Activated T-cell treated with anti-CD3 and anti-CD28 coated beads, Interleukin-2, amount 50 U/mL, for 72 hours (primary cell): ENCODE measurements at places on chromosomes 1 and 21.

- DNase-seq, result no peak
Observed at GRCh38 chr1:203328714-203329122, 22.2 kb downstream of the FMOD start.

- no peak for DNase-seq
Observed at GRCh38 chr1:21335750-21336224, 45.5 kb upstream of the ECE1 start.

- DNase-seq, result no peak
Observed at GRCh38 chr1:220991959-220992704, 112.9 kb downstream of the HLX start.

GRCh38 chr1:64161357-64161941 lies 42.0 kb upstream of the UBE2U start:
- DNase-seq, result no peak

GRCh38 chr1:2195785-2196184 lies 1.2 kb upstream of the FAAP20 start:
- no peak for DNase-seq

- DNase-seq, result no peak
Observed at GRCh38 chr21:45001134-45002095, 61.6 kb downstream of the SLX9 start.

DNA sequence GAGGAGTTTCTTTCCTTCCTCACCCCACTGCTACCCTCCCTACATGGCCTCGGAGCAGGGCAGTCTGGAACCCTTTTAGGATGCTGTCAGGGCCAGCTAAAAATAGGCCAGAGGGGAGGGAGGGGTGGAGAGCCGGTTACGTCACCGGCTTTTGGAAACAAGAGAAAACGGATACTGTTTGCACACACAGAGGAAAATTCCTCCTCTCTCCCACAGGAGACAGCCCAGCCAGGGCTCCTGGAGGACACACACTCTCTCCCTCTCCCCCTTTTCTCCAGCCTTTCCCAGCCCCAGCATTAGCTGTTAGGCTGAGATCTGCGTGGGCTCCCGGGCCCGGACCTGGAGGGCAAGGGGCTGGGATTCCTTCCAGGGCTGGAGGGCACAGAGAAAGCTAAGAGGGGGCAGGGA lies 20.0 kb upstream of the ALDH4A1 start:
- DNase-seq, result no peak

DNA sequence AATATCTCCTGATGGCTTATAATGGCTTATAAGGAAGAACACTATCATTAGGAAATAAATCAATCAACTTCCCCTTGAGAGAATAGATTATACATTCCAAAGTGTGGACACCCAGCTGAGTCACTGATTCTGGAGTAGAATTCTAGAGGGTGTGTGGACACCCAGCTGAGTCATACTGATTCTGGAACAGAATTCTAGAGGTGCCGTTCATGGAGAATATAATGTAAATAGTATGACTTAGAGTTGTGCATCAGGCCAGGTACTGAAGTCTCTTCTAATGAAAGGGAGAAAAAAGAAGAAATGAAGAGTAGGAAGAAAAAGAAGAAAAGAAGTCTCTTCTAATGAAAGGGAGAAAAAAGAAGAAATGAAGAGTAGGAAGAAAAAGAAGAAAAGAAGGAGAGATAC lies 2.4 kb upstream of the USP33 start:
- no peak for DNase-seq

GRCh38 chr21:32182449-32182848 lies 96.4 kb downstream of the MIS18A start:
- DNase-seq, result no peak

GRCh38 chr1:78333502-78333901 lies 157.3 kb upstream of the PTGFR start:
- DNase-seq, result no peak

- no peak for DNase-seq
Observed at GRCh38 chr1:97334454-97334853, 586.4 kb downstream of the DPYD start.

DNA sequence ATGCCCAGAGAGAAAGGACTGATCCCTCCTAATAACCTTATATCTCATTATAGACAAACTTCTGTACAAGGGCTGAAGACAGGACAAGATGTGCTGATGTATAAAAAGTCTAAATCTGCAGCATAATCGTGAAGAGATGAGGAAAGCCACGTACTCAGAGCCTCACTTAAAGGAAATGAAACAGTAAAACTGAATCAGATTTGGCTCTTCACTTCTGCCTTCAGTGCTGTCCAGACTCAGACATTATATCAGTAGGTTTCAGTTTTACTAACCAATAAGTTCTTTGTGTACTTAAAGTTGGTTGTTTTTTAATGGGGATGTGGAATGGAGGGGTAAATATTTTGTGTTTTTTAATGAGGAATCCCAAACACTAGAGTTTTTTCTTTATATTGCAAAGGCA lies 45.3 kb upstream of the RGS1 start:
- no peak for DNase-seq

DNA sequence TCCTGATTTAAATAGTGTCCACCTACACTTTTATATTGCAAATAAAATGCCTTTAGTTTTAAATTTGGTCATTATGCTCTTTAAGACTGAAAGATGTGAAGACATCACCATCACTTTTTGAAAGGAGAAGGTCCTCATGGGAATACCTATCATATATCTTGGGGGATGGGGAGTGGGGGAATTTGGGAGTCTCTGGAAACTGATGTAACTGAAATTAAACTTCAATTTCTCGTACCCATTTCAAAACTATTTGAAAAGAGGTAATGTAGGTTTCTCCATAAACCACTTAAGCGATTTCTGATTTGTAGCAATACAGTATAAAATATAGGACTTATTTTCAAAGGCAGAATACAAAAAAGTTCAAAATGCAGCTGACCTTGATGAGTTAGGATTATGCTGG lies 924 bp downstream of the EXTL2 start:
- DNase-seq, result no peak

- no peak for DNase-seq
Observed at GRCh38 chr1:166258017-166258416, 91.2 kb upstream of the FAM78B start.

DNA sequence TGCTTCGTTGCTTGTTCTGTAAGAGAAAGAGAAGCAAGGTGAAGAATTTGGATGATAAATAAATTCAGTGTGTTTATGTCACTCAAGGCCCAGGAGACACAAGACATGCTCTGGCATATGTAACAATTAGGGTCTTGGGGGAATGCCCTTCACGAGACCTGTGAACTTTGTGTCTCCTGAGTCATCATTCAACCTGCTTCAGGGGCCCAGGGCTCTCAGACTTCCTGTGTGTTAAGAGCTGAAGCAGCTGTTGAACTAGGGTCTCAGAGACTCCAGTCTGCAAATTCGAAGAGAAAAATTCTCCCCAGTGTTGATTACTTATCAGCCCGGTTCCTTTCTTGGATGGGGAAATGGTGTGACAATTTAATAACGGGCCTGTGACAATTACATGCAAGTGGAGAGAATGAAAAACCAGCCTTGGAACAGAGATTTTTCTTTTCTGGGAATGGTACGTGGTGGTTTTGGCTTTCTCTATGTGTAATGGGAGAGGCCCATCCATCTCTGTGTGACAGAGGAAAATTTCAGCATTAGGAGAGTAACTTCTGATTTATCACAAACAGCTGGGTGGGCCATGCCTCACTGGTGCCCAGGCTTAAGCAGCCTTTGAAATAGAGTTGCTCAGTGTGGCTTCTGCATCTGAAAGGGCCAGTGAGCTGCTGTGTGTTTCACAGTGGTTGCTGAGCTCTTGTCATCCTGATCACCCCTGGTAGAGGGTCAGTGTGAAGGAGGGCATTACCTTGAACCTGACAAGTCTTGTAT lies 22.4 kb downstream of the HUNK start:
- no peak for DNase-seq
